ENCODE measurements at places on chromosomes 2 and 18.

DNA sequence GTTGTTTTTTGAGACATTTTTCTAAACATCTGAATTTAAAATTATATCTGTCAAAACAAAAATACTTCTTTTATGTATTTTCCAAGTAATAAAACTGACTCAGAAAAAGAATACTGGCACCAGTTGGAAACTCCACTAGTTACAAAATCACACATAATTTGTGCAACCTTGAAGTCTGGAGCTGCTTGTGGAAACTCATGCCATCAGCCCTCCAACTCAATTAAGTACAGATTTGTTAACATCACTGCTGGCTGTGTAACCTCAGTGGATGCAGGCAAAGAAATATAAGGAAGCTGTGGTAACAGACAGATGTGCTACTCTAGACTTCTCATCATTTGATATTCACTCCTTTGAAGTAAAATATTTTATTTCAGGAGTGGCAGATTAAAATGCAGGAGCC, 30.0 kb upstream of the RAPH1 start:
- DNase-seq, result no peak

GRCh38 chr2:171592036-171592555, 69.8 kb downstream of the CYBRD1 start:
- no peak for DNase-seq

- DNase-seq, result no peak
These were observed 332.1 kb upstream of the TCF4 start for GRCh38 chr18:55920063-55920462.

DNA sequence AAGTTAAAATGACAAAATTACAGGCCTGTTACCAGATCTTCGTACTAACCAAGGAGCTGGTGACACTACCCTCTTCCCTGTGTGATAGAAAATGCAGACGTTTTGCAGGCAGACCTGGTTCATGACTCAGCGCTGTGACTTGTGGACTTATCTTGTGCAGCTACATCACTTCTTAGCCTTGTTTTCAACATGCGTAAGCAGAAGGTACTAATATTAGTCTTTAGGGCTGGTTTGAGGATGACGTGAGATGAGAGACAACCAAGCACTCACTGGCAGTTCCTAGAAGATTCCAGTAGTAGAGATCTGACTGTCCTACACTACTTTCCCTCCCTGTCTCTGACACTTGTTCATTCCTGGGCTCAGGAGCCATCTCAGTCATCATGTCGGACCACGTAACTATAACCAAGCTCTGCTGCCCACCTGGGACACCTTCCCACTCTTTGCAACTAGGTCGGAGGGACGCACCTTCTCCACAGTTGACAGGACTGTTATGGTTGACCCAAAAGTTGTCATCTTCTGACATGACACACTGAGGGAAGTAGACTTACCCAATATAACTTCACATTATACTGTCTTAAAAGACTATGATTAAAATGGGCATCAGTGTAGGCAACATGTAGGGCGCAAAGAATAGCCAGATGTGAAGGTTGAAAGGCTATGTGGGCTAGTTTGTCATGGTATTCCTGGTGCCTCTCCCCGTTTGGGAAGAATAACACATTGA, 64.8 kb downstream of the TNFRSF11A start:
- no peak for DNase-seq

DNA sequence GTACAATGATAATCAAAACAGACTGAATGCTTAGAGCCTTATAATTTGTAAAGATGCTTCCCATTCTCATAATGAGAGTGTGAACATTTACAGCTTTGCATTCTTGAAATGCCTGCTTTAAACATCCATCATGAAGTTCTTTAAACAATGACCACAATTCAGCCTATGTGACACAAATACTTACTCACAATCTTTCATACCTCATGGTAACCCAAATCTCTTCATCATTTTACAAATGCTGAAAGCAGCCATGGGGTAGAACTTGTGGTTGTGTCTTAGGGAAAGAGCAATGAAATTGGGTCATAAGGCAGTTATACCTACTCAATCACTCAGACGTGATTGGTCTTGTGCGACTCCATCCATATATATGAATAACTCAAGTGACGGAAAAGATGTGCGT, 140.7 kb downstream of the RND3 start:
- DNase-seq, result no peak

- DNase-seq, result no peak
These were observed 91.7 kb upstream of the TFCP2L1 start for GRCh38 chr2:121376535-121377250.

- no peak for DNase-seq
These were observed 20.1 kb upstream of the HTR2B start for GRCh38 chr2:231144896-231145295.

All from NCI-H187 (cell line).